ENCODE measurements at places on chromosomes 7 and 10.

- DNase-seq = no peak
These were observed 62.4 kb upstream of the CDCA7L start for GRCh38 chr7:22008087-22008486.

DNA sequence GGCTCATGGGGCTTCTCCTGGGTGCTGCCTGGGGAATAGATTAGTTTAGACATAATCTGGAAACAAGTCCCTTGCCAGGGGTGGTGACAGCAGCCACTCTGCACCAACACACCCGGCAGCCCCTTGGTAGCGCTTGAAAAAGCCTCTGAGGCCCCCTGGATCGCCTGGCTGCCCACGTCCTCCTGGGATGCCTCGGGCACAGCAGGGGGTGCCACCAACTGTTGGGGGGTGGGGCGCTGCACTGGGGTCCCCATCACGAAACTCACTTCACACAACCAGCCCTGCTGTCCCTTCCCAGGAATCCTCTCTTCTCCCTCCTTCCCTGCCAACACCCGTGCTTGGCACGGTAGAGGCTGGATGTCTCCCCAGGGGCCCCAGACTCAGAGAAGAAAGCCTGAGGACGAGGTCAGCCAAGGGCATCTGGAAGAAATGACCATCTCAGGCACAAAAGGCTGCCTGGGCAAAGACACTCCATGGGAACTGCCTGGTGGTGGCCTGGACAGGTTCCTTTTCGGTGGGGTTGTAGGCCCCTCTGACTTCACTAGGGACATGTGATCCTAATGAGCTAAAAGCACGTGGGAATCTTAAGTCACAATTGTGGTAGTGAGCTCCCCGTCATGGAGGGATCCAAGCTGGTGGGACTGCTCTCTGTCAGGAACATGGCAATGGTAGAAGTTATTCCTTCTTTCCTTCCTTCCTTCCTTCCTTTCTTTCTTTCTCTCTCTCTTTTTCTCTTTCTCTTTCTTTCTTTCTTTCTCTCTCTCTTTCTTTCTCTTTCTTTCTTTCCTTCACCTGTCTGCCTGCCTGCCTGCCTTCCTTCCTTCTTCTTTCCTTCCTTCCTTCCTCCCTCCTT, 11.3 kb downstream of the TMEM270 start:
- no peak for DNase-seq

DNA sequence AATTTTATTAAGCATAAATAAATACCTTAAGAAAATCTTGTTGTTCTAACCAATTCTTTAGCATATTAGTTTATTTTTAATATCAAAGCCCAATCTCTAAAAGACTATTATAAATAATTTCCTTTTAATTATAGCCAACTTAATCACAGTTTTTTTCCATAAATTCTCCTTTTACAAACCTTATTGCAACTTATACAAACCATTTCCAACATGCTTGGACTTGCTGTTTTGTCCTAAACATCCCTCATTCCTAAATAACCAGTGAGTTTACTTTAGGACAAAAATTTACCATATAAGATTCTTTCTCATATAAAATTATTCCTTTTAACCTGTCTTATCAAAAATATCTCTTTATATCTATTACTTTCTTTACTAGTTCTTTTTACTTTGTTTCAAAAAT, 25.2 kb upstream of the LSM8 start:
- DNase-seq = no peak

DNA sequence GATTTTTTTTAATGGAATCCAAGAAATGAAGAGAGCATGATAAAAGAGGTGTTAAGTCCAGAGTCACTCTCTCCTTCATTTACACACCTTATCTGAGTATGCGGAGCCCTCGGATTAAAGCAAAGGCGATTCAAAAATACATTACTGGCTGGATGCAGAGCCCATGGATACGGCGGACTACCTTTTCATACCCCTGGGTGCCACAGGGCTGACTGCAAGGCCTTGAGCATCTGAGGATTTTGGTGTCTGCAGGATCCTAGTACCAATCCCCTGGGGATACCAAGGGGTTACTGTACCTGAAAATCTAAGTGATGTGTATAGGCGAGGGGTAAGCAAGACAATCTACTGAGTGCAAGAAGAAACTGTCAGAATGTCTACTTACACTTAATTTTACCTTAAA, 20.5 kb downstream of the PIP4K2A start:
- no peak for DNase-seq

GRCh38 chr7:13911909-13912308, 77.6 kb downstream of the ETV1 start:
- DNase-seq = no peak

GRCh38 chr10:24207341-24207740, 1.6 kb upstream of the KIAA1217 start:
- DNase-seq = no peak

- DNase-seq = no peak
These were observed 60.9 kb downstream of the MAD1L1 start for GRCh38 chr7:2171855-2172254.

DNA sequence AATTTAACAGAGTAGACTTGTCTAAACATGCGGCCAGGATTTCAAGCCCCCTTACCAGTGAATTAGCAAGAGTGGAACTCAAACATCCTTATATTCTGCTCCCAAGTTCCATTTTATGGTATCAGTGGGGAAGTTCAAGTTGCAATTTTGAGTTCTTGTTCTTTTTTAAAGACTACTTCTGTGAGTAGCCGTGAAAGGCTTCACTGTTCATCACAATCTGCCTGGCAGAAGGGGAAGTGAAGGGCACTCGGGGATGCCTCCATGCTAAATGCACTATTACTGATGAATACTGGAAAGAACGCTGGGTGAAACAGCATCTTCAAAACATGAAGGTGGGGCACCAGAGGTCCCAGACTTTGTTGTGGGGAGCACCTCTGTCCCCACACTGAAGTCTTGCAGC, 22.4 kb upstream of the FGL2 start:
- no peak for DNase-seq

GRCh38 chr10:44323838-44324237, 61.1 kb downstream of the CXCL12 start:
- DNase-seq = no peak

DNA sequence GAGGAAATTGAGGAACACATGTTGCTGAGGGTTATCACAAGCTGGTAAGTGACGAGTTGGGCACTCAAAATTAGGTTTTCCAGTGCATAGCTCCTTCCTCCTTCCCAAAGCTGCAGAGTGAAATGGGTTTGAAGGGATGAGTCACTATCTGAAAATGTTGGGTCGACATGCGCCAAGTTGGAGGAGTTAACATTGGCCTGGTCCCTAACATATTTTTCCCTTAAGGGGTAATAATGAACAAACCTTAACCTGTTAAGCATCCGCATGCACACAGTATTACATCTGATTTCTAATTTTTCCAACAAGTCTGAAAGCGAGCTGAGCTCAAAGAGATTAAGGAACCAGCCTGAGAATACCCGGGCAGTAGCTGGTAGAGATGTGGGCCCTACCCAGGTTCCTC, 20.7 kb upstream of the TECTB start:
- no peak for DNase-seq

GRCh38 chr7:79055722-79056415, 397.6 kb downstream of the MAGI2 start:
- no peak for DNase-seq

DNA sequence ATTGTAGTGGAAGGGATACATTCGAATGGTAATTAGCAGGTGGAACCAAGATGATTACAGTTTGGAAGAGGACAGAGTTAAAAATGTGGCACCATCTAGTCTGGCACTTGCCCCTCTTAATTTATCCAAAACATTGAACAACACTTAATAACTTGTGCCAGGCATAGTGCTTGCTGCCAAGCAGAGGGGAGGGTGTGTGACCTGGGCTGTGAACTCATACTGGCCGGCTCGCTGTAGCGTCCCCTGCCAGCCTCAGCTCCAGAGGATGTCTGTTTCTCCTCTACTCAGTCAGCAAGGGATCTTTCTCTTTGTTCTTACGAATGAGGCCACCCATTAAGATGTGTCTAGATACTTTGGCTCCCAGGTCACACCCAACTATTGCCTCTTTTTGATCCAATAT, 179.4 kb upstream of the INHBA start:
- DNase-seq = no peak

DNA sequence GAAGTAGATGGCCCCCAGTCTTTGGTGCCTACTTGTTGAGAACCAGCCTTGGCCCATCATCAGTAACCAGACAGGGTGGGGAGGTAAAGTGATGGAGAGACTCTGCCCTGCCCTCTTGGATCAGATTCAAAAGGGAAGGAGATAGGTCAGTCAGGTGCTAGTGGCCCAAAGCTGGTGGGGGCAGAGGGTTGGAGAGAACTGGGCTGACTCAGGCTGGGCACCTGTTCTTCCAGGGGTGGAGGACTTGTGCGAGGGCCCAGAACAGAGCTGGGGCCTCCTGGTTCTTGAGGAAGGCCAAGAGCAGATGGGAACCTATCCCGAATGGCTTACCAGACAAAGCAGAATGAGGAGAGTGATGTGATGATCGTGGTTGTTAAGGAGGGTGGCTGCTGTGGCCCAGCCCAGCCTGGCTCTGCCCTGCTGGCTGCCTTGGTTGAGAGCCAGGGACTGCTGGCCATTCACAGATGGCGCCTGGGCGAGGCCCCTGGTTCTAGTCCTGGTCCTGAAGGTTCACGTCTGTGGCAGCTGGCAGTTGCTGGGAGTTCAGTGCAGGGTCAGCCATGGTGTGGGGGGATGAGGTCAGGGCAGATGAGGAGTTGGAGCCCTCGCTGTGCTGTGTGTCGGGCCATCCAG, 36.6 kb downstream of the PALD1 start:
- DNase-seq = no peak

- DNase-seq = peak; percentile 19
These were observed 135.3 kb downstream of the ARHGAP22 start for GRCh38 chr10:48469516-48470020.

DNA sequence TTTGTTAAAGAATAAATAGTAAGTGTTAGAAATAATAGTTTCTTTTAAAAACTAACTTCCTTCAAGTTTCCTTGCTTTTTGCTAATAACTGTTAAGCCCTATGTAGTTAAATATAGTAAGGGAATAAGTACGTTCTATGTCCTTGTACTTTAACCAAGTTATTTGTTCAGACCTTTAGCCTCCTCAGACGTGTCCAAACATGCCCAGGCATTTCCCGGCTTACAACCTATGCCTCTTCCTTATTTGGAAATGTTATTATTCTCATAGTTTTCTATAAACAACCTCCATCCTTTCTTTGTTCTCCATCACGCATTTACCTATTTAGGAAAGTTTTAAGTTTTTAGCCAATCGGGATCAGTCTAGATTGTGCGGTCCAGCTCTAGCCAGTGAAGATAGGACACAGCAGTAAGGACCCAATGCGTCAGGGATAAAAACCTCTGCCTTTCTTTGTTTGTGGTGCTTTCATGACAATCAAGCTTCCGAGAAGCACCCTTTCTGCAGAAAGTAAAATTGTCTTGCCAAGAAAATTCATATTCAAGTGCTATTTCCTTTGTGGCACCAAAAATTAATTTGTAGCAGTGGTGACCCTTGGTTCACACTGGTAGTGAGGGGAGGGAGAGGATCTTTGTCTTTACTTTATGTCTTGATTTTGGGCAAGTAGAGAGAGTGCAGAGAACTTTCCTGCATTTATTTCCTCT, 851.3 kb upstream of the POM121L12 start:
- no peak for DNase-seq

- no peak for DNase-seq
These were observed 97.4 kb downstream of the KLF6 start for GRCh38 chr10:3687510-3688081.

- no peak for DNase-seq
These were observed 744.0 kb downstream of the PHTF2 start for GRCh38 chr7:78542541-78542940.

DNA sequence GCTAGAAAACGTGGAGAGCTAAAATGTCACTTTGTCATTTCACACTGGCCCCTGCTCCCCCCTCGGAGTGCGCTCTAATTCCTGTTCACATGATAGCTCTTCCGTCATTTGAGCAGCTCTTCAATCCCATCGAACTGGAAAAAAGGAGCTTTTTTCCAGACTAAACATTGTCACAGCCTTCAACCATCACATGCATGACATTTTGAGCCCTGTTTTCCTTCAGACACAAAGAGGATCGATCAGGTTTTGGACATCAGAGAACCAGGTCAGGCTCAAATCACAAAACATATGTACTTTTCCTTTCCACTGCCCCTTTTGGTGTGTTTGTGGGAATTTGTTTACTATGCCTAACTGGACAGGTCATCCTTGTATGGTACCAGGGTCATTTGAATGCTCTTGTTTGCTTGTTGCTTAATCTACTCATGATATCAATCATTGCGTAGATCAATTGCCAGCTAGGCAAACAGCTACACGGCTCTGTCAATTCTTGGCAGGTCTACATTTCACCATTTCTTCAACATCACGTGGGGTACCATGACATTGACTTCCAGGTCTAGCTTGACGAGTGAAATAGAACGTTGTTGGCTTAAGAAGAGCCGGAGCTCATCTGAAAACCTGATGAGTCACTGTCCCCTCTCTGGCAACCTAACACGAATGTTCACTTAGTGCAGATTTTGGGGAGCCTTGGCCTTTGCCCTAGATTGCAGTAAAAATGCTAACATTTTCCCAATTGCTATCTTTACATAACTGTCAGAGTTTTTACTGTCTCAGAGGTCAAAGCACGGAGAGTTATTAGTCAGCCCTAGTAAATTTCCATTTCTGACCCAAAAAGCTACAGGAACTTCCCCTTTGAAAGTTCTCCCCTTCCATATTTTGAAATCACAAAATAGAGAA, 87.3 kb downstream of the LYZL2 start:
- DNase-seq = no peak

DNA sequence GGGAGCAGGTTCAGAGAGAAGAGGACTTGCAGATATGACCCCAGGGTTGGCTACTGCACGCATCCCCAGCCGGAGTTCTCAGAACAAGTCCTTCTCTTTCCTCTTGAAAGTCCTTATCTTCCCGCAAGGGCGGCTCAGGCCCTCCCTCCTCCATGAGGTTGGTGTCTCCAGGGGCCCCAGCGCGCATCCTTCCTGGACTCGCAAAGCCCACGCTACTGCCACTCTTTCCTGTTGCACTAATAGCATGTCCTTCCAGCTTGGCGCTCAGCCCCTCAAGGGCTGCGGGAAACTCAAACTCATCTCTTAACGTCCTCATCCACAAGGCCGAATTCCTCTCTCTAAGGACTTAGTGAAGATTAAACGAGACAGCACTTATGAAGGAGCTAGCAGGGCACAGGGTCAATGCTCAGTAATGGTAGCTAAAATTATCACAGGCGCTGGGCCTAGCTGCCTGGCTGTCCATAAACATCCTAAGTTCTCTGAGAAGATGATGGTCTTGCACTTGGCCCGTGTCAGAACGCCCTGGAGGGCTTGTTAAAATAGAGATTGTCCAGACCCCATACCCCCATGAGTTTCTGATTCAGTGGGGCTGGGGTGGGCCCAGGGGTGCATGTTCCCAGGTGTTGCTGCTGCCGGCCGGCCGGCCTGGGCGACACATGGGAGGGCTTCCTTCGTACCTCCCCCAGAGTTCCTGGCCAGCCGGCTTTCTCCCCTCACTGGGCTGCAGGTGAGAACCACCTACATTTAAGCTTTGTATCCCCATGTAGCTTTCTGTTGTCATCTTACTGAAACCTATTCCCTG, 261.4 kb downstream of the COBL start:
- no peak for DNase-seq

GRCh38 chr7:82745820-82746219, 302.2 kb upstream of the CACNA2D1 start:
- no peak for DNase-seq

GRCh38 chr7:36527549-36527913, 137.9 kb downstream of the ANLN start:
- no peak for DNase-seq

GRCh38 chr10:102230861-102231356, 4.8 kb downstream of the ELOVL3 start:
- DNase-seq = peak; percentile 65
